ENCODE measurements at places on chromosomes 4 and X.

DNA sequence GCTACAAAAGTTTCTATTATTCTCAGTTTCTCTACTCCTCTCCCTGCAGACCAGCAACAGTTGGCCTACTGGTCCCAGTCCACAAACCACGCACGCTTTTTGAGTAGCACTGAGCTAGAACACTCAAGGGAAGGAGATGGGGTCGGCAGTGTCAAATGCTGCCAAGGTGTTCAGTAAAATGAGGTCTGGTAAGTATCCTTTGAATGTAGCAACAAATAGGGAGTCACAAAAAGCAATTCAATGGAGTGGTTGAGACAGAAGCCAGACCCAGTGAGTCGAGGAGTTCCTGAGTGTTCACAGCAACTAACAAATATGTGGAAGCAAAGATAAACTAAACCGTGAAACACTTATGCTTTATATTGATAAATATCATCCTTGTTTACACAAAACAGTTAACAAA lies 355.7 kb downstream of the MID1IP1 start:
- DNase-seq, result no peak

DNA sequence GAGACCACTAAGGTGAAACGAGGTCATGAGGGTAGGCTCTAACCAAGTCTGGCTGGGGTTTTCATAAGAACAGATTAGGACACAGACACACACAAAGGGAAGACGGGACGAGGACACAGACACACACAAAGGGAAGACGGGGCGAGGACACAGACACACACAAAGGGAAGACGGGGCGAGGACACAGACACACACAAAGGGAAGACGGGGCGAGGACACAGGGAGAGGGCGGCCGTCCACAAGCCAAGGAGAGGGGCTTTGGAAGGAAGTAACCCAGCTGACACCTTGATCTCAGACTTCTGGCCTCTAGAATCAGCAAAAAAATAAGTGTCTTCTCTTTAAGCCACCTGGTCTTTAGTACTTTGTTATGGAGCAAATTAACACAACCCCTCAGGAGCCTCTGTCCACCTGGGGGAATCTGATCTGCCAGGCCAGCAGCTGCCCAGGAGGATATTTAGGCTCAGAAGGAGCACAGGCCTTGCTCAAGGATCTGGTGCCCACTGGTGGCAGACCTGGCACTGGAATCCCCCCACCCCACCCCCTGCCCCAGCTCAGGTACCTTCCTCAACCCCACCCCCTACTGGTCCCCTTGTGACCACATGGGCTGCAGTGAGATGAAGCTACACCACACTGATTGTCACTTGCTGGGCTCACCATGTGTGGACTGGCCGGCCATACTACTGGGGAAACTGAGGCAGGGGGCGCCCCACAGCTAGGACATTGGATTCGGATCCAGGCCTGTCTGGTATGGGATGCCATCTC lies 2.8 kb downstream of the ABLIM2 start:
- DNase-seq, result no peak

- no peak for DNase-seq
These were observed 2127.3 kb downstream of the PCDH7 start for GRCh38 chr4:32847461-32847860.

GRCh38 chrX:94256396-94256795 lies 582.4 kb downstream of the FAM133A start:
- DNase-seq, result no peak

GRCh38 chr4:30116401-30116800 lies 603.8 kb upstream of the PCDH7 start:
- no peak for DNase-seq

DNA sequence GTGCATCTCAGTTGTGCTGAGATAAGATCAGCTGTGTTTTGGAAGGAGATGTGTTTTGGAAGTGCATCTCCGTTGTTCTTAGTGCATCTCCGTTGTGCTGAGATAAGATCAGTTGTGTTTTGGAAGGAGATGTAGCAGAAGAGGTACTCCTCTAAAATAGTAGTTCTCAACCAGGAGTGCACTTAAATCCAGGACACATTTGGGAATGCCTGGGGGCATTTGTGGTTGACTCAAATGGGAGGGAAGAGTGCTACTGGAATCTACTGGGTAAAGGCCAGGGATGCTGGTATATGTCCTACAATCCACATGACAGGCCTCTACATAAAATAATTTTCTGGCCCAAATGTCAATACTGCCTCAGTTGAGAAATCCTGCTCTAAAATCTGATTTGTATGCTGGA lies 70.8 kb upstream of the CHRDL1 start:
- no peak for DNase-seq

DNA sequence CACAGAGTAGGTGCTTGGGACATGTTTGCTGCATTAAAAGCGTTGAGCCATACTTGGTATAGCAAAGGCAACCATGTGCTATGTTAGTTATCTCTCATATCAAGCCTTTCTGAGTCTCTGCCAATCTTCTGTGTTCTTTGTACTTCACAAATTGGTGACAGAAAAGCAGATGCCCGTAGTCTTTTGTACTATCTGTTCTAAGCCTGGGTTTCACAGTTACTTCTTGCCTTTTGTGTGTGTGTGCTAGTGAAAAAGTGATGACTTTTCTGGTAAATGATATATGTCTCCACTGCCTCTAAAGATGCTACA lies 16.1 kb upstream of the KLHL2 start:
- DNase-seq, result no peak

DNA sequence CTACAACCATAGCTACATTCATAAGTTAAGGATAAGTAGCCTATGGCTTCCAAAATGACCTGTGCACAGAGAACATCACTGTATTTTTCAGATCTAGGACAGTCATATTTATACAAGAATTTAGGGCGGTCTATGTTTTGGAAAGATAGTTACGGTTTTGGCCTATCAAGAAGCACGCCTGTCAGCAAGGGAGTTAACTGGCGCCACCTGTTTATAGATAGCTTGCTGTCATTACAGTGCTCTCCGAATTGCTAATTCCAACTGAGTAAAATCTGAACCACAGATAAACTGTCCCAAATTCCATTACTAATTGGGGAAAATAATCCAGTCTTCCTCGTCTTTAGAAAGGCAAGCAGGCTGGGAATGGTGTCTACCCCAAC lies 646 bp downstream of the ABCB7 start:
- no peak for DNase-seq

DNA sequence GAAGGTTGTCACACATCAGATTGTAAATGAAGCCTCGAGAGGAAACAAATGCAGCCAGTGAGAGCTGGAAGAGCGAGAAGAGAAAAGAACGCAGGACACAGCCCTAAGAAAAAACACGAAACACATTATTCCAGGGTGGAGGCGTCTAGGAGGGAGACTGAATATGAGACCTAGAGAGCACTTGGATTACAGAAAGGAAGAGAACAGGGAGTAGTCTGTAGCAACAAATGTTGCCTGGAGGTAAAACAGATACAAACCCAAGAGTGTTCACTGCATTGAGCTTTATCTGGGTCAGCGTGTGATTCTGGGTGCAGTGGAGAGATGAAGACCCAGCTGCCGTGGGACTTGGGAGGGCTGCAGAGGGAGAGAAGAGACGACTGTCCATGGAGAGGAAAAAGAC lies 50.1 kb upstream of the SETD7 start:
- no peak for DNase-seq

GRCh38 chr4:152243896-152244595 lies 291.8 kb downstream of the FBXW7 start:
- no peak for DNase-seq

- no peak for DNase-seq
These were observed 2108.9 kb upstream of the TENM3 start for GRCh38 chr4:180134091-180134866.

DNA sequence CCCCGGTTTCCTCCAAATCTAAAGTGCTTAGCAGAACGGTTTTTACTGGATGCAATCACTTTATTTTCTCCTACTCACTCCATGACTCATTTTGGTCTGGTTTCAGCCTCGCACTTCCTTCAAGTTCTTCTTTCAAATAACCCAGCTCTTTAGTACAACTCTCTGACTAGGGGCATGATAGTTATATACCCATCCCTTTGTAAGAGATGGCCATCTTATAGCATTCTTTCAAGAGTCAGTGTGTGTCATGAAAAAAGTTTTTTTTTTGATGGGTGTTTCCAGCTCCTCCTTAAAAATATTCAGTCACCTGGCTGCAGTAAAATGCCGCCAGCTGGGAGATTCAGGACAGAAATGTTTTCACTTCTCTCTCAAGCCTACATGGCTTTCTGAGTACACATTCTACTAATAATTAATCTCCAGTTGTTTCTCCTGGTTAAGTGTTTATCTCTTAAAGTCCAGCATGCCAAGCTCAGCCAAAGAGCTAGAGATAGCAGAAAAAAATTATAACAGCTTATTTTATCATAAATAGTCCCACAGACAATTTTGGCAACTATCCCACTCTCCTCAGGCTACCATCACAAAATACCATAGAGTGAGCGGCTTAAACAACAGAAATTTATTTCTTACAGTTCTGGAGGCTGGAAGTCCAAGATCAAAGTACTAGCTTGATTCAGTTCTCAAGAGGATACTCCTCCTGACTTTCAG lies 139.3 kb downstream of the GASK1B start:
- no peak for DNase-seq

GRCh38 chr4:101123231-101123630 lies 224.1 kb downstream of the PPP3CA start:
- DNase-seq, result no peak

GRCh38 chr4:172858731-172859230 lies 309.8 kb upstream of the GALNT7 start:
- DNase-seq, result no peak

- DNase-seq, result peak; percentile 4
These were observed 52.4 kb downstream of the GLRB start for GRCh38 chr4:157128395-157128794.

DNA sequence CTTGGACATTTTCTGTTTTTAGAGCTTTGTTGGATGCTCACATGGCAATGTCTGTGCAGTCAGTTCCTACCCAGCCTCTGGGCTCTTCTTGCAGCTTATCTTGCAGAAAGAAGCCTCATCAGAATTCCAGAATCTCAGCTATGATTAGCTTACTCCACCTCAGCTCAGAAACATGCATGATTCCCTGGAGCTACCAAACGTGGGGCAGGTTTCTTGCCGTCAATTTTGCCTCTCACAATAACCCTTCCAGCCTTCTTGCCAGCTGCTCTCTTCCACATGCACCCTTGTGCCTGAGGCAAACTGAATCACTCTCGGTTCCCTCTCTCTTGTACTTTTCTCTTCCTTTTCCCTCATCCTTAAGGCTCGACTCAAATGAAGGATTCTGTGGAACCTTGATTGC lies 141.4 kb downstream of the PTTG2 start:
- DNase-seq, result peak; percentile 38

GRCh38 chr4:177070533-177071058 lies 239.1 kb upstream of the NEIL3 start:
- DNase-seq, result no peak

DNA sequence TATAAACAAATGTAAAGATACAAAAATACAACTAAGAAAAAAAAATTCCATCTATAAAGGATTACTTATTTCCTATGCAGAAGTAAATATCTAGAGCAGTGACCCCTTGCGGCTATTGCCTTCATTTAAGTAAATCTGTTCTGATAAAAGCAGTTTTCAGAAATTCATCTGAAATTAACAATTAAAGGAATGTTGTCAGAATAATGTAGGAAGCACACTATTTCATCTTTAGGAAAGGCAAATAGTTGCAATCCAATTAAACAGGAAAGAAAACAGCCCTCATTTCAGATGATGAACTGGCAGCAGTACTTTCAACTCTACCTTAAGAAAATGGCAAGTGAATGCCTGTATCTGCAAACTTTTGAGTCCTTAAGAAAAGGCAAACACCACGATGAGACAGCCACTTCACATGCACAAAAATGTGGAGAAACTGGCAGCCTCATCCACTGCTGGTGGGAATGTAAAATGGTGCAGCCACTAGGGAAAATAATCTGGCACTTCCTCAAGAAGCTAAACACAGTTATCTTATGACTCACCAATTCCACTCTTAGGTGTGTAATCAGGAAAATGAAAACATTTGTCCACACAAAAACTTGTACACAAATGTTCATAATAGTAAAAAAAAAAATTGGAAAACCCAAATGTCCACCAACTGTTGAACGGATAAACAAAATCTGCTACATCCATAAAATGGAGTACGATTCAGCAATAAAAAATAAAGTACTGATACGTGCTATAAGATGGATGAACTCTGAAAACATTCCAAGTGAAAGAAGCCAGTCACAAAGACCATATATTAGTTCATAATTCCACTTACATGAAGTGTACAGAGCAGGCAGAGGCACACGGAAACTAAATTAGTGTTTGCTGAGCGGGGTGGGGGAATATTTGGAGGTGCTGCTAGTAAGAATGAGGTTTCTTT lies 2.0 kb upstream of the THAP9 start:
- peak; percentile 63 for DNase-seq

- no peak for DNase-seq
These were observed 863 bp upstream of the FAM193A start for GRCh38 chr4:2535376-2536192.

DNA sequence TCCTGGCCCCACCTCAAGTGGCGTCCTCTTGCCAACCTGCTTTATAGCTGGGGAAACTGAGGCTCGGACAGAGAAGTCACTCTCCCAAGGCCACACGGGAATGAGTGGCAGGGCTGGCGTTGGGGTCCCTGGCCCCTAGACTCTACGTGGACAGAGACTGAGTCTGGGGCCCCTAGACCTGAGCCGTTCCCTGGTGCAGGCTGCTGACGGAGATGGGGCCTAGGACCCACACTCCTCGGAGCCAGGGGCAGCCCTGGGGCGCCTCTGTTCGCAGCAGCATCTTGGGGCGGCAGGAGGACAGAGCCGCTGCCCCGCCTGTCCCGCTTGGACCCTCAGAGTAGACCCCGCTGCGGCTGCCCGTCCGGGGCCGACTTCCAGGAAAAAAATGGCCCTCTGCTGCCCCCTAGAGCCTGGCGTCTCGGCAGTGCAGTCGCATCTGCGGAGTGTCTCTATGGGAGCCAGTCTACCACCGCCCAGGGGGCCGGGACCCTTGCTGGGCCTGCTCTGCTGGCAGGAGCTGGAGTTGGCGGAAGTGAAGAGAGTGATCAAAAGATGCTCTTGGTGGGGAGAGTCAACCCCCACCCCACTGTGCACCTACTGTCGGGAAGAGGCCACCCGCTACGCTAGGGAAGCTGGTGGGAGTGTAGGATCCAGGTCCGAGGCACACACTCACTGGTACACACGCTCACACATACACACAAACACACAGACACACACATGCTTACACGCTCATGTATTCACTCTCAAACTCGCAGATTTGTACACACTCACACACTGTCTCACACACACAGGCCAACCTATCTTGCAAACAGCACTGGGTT lies 220.1 kb downstream of the AFAP1 start:
- DNase-seq, result no peak

DNA sequence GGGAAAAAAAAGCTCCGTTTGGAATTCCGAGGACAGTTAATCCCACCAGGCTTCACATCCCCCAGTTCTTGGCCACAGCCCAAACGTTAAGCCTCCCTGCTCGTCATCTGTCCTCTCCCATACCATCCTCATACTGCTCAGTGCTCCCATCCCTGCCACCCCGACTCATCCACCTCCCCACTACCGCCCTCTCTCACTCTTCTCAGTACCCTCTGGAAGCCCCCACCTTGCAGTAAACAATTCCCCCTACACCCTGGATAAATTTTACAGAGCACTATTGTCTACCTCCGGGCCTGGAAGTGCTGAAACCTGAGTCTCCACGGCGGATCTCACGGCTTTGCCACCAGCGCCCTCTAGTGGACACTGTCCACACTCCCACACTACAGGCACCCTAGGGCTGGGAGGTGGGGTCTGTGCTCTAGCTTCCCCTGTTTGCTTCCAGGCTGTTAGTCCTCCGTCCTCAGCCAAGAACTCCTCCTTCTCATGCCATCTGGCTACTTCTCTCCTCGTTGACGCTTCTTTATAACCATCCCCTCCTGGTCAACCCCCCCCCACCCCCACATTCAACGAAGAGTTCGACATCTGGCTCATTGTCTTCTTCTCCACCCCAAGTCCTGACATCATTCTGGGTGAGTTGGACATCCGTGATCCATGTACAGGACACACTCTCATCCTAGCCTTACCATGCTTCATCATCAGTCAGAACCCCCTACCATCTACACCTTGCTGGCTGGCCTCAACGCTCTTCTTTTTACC lies 54.5 kb downstream of the RTL9 start:
- no peak for DNase-seq
